HEK293T (cell line): ENCODE measurements at places on chromosomes 11 and 22.

DNA sequence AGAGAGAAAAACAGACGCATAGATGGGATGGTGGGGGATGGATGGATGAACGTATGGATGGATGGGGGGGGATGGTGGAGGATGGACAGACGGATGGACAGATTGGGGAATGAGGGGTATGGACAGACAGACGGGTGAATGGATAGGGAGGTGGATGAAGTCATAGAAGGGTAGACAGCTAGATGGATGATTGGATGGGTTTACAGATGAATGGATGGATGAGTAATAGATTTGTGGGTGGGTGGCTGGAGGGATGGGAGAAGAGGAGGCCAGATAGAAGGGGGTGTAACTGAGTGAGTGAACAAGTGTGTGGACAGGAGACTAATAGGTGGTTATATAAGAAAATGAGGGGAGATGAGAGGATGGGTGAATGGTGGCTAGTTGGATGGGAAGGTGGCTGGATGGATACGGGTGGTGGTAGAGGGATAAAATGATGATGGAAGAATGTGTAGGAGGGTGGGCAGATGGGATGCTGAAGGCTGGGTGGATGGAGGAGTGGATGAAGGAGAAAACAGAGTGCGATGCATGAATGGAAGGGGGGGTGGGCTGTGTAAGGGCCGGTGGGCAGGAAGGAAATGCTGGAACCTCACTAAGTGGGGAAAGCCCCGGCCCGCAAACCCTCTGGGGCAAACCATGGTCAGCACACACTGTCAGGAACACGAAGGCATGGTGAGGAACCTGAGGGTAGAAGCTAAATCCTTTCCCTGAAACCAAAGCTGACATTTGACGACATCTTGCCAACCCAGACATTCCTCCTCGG is 21.6 kb downstream of the ARVCF start:
- no peak for DNase-seq

GRCh38 chr11:133793271-133794035 is 51.9 kb downstream of the SPATA19 start:
- DNase-seq: no peak

- no peak for DNase-seq
These were observed 40.6 kb downstream of the MUC6 start for GRCh38 chr11:995752-996420.

GRCh38 chr11:31649129-31649966 is 139.8 kb downstream of the ELP4 start:
- no peak for DNase-seq

GRCh38 chr22:16562711-16563554 is 29.7 kb downstream of the CCT8L2 start:
- DNase-seq: no peak

GRCh38 chr22:50577987-50578775 is at the start of gene CPT1B:
CPT1B (minus strand) TSS chr22:50578427; CDS start chr22:50577915, 512 bp downstream.
- no peak for DNase-seq

GRCh38 chr11:70489276-70489675 is 90.9 kb downstream of the CTTN start:
- DNase-seq: no peak

DNA sequence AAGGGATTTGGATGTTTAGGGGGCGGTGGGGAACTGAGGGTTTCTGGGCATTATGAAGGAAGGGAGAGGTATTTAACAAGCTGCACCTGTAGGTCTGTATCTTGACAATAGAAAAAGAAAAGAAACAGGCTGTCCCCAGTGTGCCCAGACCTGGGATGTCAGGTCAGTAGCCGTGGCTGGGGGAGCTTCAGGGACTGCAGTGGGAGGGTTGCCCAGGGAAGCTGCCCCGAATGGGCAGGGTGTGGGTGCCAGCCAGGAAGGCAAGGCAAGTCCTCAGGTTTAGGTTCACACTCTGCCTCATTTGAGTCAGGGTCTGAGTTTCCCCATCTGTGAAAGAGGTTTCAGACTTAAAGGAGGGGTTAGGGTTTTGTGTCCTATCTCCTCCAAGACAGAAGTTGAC is 1.5 kb downstream of the INPP5J start:
- DNase-seq: no peak

- no peak for DNase-seq
These were observed 425.8 kb downstream of the SOX6 start for GRCh38 chr11:15930442-15931025.

- no peak for DNase-seq
These were observed 8.9 kb upstream of the SEPTIN5 start for GRCh38 chr22:19705181-19705934.
